GM12864 (cell line): ENCODE measurements at places on chromosomes 4 and X.

DNA sequence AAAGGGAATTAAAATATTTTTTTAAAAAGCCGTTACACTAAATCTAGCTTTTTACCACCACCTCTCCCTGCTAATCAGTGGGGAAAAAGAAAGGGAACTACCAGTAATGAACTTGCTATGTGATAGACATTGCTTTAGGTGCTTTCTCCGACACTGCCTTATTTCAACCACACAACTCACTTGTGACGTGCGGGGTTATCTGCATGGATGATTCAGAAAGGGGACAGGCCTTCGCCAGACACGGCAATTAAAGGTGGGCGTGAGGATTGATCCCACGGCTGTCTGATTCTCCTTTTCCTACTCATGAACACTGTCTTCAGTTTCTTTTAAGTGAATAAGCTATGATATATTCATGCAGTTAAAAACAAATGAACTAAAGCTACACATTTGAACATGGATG is 882 bp upstream of the CXCR3 start:
- DNase-seq = no peak

DNA sequence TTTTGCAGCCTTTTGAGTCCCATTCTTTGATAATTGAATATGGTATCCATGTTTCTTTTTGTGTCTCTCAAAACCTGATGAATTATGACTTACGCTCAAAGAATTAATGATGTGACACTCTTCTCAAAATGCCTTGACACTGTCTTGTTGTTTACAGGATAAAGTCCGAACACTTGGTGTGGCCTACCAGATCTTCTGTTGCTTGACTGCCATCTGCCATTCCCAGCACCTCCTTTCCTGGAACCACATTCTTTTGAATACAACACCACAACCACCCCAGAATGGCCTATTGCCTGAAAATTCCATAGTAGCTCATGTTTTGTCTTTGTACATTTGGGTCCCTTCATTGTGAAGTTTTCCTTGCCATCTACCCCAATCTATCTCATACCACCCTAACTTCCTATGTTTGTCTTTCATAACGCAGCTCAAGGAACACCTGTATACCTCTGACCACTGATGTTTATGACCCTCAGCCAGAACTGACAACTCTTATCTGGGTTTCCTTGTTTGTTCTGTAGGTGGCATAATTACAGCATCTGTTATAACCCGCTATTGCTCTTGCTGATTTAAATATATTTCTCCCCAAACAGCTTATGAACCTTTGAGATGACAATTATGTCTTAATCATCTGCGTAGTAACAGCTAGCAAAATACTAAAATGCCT is 991.3 kb downstream of the RAB28 start:
- no peak for DNase-seq

GRCh38 chrX:5928224-5928623 is 300.4 kb downstream of the NLGN4X start:
- DNase-seq = no peak

GRCh38 chrX:132532913-132533312 is 44.1 kb upstream of the MBNL3 start:
- DNase-seq = no peak

DNA sequence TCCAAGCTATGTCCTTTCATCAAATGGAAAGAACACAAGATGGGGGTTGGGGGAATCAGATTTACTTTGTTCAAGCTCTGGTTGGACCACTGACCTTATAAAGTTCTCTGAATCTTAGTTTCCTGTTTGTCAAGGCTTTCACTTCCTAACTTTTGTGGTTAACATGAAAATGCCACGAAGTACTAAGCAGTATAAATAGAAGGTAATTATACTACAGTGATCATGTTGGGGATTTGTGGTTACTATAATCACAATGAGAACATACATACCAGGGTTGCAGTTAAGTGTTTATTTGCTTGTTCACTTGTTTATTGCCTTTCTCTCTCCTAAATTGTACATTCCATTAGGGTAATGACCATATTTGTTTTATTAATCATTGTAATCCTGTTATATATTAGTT is 53.2 kb downstream of the SPRY1 start:
- DNase-seq = no peak

DNA sequence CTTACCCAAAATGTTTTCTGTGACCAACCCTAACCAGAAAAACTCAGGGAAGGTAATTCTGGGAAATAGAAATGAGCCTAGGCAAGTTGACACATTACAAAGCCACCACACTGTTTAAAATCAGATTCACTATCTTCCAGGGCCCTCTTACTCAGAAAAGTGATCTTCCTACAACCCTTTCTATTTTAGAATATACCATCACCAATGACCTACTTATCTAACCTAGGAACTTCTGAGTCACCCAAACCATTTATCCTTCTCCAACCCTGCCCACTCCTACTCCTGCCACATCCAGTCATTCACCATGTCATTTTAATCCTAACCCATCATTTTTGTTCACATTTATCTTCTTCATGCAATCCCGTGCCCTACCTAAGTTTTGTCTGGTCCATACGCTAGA is 89.9 kb downstream of the FTHL17 start:
- DNase-seq = no peak

- DNase-seq = no peak
Measured at GRCh38 chr4:152162331-152162697, 373.6 kb downstream of the FBXW7 start.

DNA sequence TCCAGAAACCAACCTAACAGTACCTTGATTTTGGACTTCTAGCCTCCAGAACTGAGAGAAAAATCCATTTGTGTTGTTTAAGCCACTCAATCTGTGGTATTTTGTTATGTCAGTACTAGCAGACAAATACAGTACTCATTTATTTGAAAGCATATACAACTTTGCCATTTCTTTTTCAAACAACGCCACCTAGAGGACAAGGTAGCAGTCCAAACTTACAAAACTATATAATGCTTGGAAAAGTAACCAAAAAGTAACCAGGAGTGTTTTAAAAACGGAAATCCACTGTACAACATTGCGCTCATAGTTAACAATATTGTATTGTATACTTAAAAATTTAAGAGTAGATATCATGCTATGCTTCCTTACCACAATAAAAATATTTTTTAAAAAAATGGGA is 37.0 kb upstream of the FGF13 start:
- DNase-seq = no peak

DNA sequence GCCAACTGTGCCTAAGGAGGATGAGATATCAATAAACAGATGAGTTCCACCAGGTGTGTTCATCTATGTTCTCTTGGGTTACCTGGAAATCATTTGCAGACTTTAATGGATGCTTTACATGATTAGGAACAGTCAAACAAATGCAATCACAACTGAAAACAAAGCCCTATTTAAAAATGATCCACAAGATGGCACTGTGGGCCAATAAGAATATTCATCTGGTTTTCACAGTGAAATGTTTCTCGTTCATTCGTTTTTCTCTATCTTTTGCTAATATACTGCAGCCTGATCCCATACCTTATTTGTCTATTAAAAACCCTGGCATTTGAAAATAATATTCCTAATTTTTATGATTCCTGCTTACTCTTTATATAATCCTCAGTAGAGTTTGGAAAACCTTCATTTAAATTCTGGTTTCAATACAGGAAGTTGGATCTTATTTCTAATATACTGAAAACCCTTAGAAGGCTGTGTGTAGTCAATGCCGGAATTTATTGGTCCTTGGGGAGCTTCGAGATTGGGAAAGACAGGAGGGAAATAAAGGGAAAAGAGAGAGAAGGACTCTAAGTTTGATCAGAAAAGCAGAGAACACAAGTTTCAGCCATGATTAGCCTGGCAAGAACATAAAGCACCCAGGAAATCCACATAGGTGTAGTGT is 63.8 kb upstream of the TAPT1 start:
- DNase-seq = no peak

- no peak for DNase-seq
Measured at GRCh38 chr4:107404591-107405300, 315.3 kb downstream of the PAPSS1 start.

GRCh38 chrX:153416781-153417450 is 5.6 kb downstream of the ZFP92 start:
- no peak for DNase-seq

DNA sequence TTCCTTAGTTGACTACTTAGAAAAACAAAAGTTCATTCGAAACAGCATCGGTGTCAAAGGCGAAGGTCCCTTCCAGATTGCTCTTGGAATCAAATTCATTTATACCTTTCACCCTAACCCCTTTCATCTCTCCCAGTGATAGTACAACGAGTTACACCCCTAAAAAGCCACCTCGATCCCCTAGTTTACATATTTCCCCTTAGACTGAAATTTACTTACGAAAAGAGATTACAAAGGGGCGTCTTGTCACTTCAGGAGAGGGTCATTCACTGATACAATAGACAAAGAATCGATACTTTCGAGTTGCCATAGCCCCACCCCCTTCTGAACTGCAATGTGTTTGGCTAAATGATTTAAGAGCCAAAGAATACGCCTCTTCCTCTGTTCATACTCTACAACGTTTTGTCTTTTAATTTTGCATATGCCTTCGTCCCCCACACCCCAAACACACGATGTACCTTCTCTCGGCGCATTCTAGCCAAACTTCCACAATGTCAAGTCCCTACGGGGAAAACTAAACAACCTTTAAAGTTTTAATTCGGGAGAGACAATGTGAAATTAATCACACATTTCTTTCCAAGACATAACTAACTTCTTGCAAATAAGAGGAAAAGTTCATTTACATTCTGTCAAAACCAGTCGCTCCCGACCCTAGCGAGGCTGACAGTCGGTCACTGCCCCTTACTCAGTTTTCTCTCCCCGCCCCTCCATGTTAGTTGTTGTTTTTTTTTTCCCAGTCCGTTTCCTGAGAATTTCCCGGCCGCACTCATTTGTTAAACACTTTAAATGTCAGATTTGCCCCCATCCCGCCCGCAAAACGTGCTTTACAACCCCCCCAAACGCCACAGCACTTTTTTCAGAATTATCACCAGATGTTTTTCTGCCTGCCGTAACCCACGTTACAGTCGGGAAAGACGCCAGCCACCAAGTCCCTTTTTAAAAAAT is 88.6 kb downstream of the HPRT1 start:
- DNase-seq = no peak

- DNase-seq = no peak
Measured at GRCh38 chr4:173365359-173365996, 5.3 kb upstream of the SAP30 start.

DNA sequence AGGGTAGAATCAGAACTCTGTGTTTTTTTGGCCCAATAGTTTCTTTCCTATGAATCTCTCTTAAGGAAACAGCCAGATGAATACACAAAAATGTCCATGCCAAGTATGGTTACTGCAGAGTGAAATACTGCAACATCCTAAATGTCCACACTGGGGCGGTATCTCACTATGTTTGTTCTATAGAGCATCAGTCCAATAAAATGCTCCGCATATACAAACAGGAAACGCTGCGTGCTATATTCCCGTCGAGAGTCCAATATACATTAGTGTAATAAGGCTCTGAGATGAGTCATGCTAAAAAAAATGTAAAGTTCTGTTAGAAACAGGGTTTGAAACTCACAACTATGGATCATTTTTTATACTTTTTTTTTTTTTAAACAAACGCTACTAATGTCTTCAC is 72.9 kb upstream of the ENOX2 start:
- no peak for DNase-seq
